NCI-H510A treated with DMSO at 0.1 percent for 48 hours (cell line): ENCODE measurements at places on chromosomes 11 and 22.

DNA sequence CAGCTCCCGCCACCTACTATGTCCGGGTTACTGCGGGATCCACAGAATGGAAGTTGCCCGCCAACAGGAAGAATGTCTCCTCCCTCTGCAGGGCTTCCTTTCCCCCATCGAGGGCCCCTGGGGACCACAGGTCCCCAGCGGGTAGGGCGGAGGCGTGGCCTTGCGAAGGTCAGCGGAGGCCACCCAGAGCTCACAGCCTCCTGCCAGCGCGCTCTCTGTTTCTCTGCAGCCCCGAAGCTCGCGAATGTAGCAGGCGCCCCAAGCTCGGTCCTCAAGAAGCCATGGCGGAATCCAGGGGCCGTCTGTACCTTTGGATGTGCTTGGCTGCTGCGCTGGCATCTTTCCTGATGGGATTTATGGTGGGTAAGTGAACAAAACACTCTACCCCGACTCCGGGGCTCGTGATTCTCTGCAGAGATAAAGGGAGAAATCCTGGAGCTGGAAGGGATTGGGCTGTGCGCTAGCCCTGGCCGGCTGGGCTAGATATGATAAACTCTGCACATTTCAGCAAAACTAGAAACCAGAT lies at the start of gene NAALAD2:
Gene NAALAD2 (plus strand): TSS at position 186 of the 526 bp plus-strand sequence. CDS start 96 bp downstream, at position 282.
- no peak for DNase-seq

DNA sequence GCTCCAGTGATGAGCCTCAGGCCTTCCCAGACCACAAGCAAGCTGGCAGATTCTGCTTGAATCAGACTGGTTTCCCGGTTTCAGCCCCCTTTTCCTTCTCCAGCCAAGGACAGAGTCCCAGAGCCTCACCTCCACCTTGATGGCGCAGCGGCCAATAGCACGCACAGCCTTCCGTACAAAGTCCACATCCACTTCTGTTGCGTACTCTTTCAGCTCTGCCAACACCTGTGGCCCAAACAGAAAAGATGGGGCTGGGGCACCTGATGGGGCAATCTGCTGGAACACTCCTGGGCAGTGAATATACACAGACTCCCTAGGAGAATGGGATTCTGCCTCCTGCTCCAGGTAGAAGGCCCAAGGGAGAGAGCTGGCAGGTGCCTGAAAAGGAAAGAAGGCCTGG lies 35.5 kb upstream of the RASL10A start:
- no peak for DNase-seq

GRCh38 chr11:8250434-8250833 lies 13.2 kb downstream of the LMO1 start:
- DNase-seq, result no peak

GRCh38 chr22:27245056-27245455 lies 556.5 kb downstream of the MN1 start:
- DNase-seq, result peak; percentile 3

DNA sequence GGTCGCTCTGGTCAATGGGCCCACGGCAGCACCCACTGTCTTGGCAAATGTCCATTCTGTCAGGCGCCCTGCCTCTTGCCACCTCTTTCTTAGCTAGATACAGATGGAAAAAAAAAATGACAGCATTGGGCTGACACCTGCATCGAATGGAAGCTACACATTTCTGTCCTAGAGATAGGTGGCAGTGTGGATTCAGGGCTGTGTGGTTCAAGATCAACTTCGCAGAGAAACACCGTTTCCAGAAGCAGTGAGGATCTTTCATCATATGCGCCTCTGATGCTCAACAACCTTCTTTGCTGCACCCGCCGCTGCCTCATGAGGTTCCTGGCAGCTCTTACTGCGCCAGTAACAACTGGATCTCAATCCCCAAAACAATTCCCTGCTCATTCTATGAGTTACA lies 236.3 kb downstream of the KIRREL3 start:
- DNase-seq, result peak; percentile 66

- no peak for DNase-seq
Measured at GRCh38 chr11:82720267-82721065, 13.2 kb downstream of the FAM181B start.

DNA sequence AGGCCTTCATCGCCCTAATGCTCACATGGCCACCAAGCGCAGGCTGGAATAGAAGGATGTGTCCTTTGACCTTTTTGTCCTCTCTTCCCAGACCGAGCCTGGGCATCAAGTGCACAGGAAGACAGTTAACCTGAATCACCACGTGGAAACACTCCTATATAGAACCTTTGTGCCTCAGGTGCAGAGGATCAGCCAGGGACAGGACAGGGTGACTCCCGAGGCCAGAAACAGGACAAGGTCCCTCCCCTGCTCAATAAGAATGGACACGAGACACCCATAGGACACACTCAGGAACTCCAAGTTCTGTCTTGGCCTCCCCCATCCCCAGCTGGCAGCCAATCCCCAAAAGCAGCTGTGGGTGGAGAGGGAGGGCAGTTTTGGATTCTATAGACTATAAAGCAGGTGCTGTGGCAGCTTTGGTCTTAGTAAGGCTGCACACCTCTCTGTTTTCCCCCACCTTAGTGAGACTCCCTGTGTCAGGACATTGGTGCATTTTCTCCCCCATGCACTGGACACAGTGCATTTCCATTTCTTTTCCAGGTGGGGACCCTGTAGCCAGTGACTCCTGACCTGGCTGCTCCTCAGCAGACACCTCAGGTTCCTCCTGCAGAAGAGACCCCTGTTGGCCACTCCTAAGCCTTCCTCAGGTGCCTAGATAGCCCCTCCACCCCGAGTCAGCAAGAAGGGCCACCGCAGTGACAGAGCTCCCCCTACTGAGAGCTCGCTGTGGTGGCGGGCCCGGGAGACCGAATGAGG lies 43.6 kb upstream of the POU2AF1 start:
- DNase-seq, result peak; percentile 81

- no peak for DNase-seq
Measured at GRCh38 chr11:84419616-84420015, 1133.4 kb upstream of the CCDC90B start.

DNA sequence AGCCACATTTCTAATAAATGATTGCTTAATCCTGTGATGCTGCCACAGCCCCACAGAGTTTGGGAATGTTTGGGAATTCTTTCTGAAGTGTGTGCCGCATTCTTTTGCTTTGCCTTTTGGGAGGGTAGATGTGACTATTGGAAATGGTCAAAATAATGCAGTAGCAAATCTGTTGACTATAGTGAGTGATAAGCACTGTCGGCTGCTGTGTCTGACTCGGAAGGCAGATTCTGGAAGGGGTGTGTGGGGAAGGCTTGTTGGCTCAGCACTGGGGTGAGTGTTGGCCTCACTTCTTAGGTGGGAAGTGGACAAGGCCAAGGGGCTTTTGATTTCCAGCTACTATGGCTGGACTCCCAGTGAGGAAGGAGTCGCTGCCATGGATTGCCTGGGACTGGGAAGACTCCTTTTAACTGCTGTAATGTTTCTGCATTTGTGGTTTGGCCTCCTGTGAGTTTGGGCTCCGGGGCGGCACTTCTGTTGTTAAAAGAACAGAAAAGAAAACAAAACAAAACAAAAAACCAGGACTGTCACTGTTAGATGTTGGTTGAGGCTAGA lies 20.1 kb downstream of the ZBTB16 start:
- no peak for DNase-seq

DNA sequence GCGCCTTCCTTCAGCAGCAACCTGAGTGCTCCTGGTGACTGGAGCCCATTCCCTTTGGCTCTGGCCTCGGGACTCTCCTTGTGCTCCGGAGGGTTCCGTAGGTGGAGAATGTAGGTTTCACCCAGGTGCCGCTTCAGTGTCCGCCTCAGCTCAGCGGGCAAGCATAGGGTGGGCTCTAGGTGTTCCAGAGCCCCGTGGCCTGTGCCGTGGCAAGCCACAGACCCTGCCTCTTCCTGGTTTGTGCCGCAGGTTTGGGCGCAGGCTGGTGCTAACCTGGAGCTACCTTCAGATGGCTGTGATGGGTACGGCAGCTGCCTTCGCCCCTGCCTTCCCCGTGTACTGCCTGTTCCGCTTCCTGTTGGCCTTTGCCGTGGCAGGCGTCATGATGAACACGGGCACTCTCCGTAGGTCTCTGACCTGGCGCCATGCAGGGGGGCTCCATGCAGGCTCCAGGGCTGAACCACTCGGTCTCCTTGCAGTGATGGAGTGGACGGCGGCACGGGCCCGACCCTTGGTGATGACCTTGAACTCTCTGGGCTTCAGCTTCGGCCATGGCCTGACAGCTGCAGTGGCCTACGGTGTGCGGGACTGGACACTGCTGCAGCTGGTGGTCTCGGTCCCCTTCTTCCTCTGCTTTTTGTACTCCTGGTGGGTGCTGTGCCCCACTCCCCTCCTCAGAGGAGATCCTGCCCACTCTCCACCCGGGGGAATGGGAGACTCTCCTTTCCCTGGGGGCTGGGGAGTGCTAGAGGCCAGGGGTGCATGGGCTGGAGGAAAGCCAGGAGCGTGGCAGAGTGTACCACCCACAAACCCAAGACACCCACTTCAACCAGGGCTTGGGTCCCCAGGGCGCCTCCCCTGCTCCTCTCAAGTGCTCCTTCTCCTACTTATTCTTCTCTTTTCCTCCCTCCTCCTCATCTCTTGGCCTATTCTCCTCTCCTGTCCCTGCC lies 2.4 kb downstream of the SLC22A12 start:
- DNase-seq, result no peak

DNA sequence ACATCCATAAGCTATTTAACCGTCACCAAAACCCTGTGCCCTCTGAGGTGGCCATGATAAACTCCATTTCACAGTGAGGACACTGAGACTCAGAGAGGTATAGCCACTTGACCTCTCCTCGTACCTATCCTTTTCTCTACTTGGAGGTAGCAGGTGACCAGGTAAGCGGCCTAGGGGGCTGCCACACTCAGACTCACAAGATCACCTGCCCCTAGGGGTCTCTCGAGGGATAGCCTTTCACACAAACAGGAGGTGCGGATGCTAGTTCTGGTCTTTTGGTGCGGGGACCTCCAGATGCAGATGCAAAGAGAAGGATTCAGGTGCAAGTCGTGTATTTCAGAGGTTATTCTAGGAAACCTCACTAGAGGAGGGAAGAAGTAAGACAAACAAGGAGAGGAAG lies 14.6 kb downstream of the MS4A18 start:
- no peak for DNase-seq

GRCh38 chr11:34655335-34656008 lies 34.6 kb downstream of the EHF start:
- no peak for DNase-seq

GRCh38 chr11:75152651-75153427 lies 1.9 kb downstream of the SLCO2B1 start:
- DNase-seq, result no peak

GRCh38 chr11:62708793-62709192 lies 1.3 kb downstream of the GNG3 start:
- DNase-seq, result peak; percentile 82

DNA sequence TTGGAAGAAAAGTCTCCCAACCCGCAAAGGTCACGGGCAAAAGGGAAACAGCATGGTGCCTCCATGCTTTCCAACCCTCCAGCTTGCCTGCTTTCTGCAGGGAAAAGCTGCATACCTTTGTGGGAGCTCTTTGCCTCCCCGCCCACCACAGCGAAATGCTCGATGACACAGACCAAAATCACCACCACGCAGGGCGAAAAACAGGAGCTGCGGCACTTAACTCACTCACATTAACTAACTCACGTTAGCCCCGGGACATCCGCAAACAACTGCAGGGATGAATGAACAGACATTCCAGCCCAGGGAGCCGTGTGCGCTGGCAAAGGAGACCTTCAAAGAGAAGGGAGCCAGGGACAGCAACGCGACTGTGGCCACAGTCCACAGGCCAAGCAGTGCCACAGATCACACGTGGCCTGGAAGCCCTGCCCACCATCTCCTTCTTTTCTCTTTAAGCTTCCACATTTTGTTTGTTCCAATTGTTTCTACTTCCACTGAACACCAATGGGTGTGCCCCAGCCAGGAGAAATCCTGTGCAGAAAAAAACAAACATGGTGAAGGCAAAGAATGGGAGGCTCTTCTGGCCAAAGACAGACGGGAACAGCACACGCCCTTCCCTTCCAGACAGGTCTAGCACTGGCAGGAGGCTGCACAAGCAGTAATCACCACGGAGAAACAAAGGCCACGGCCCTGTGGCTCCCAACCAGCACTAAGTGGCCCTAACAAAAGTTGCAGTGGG lies 39.3 kb downstream of the DUSP8 start:
- no peak for DNase-seq

DNA sequence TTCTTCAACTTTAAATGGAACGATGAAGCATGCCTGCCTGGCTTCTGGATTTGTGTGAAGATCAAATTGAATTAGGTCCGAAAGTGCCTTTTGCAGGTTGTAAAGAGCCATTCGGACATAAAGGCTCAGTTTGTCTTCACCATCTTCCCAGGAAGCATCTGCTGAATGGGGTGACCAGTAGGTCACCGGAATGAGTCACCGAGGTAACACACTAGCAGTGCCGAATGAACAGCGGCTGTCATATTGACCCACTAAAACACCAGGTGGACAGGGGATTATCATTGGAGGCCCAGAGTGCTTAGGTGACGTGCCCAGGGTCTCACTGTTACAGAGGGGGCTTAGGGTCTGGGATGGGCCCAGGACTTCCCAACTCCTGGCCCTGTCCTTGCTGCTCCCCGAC lies 43.1 kb upstream of the MYH9 start:
- no peak for DNase-seq

GRCh38 chr22:46430961-46431838 lies 95.7 kb downstream of the TRMU start:
- no peak for DNase-seq

GRCh38 chr11:62604460-62605120 lies 2.9 kb upstream of the MTA2 start:
- DNase-seq, result no peak

- no peak for DNase-seq
Measured at GRCh38 chr11:109306322-109306721, 115.7 kb upstream of the C11orf87 start.

GRCh38 chr11:33642461-33643166 lies 58.0 kb downstream of the C11orf91 start:
- no peak for DNase-seq

- no peak for DNase-seq
Measured at GRCh38 chr11:134515081-134515960, 103.3 kb upstream of the B3GAT1 start.

GRCh38 chr11:23574149-23574548 lies 713.9 kb upstream of the CCDC179 start:
- no peak for DNase-seq

DNA sequence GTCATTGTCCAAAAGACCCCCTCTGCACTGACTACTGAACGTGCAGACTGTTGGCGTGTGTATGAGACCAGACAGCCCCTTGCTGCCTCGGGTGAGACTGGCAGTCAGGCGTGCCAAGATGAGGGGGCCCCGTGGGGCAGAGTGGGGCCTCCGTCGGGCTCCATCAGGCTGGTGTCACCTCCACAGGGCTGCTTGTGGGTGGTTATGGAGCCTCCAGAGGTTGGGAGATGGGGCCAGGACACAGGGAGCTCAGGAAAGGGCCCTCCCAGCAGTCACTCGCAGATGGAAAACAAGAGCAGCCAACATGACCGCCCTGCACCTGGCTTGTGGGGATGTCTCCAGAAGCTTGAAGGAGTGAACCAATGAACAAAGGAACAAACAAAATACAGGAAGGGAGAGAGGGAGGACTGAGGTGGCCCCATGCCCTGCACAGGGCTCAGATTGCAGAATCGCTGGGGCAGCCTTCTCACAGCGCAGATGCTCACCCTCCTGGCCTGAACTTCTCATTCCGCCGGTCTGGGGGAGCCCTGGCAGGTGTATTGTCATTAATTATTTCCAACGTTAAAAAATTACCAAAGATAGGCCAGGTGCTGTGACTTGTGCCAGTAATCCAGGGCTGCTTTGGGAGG lies 5.5 kb upstream of the PHLDA2 start:
- DNase-seq, result no peak

GRCh38 chr22:38766076-38766777 lies 10.4 kb upstream of the SUN2 start:
- DNase-seq, result peak; percentile 55

GRCh38 chr11:65378208-65378927 lies 4.1 kb downstream of the SLC25A45 start:
- DNase-seq, result no peak
